ENCODE measurements at places on chromosomes 2 and 18.

- no peaks in the 10 kb centered on the region for H3K4me1 ChIP-seq
- H3K36me3 ChIP-seq: no peaks in the 10 kb centered on the region
- H3K4me3 ChIP-seq: no peak overlapping the region
- DNase-seq: no peak
These were observed 276.2 kb upstream of the HNRNPA3 start for GRCh38 chr2:176936410-176936809.

GRCh38 chr18:75132931-75133525, 75.9 kb downstream of the PTGR3 start:
- DNase-seq: no peak
- no peak overlapping the region for H3K27ac ChIP-seq
- no peaks in the 10 kb centered on the region for H3K36me3 ChIP-seq
- no peaks in the 10 kb centered on the region for H3K27me3 ChIP-seq
- no peak overlapping the region for H3K4me3 ChIP-seq

- H3K4me3 ChIP-seq: no peak overlapping the region
- no peak for DNase-seq
- no peak overlapping the region for H3K27ac ChIP-seq
- H3K36me3 ChIP-seq: no peaks in the 10 kb centered on the region
These were observed 78.9 kb downstream of the KCNF1 start for GRCh38 chr2:10990561-10991111.

DNA sequence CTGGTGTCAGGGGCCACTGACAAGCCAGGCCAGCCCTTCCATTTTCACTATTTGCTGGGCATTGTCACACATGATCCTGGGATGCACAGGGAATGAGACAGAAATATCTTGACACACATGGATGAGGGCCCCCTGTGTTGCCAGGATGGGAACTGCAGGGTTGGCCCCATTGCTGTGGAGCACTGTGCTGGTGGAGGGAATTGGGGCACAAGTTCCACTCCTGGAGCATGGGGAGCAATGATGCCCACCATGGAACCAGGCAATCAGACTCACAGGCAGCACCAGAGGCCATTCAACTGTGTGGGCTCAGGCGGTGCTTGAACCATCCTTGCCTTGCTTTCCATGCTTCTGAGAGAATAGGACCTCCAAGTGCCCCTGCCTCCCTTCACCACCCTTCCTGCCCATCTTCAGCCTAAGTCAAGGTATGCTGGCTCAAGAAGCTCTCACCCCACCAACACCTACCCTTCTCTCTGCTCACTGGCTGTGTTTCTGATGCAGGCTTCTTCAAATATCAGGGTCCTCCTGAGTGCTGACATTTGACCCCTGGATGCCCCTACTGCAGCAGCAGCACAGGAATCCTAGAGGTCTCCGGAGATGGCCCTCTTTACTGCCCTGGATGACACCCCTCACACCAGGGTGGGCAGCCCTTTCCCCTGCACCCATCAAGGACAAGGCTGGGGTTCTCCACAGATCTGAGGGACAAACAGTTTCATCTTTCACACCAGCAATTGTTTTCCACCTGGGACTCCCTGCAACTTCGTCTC, 11.0 kb downstream of the ADRA2B start:
- no peaks in the 10 kb centered on the region for H3K27me3 ChIP-seq
- no peak overlapping the region for H3K27ac ChIP-seq
- H3K4me3 ChIP-seq: no peak overlapping the region
- H3K36me3 ChIP-seq: no peaks in the 10 kb centered on the region

- no peak overlapping the region for H3K4me3 ChIP-seq
- no peaks in the 10 kb centered on the region for H3K27me3 ChIP-seq
- no peak overlapping the region for H3K27ac ChIP-seq
- H3K4me1 ChIP-seq: no peaks in the 10 kb centered on the region
- DNase-seq: no peak
These were observed 90.4 kb downstream of the MTCL1 start for GRCh38 chr18:8795586-8796325.

GRCh38 chr2:184679219-184680018, 81.1 kb downstream of the ZNF804A start:
- H3K27me3 ChIP-seq: no peaks in the 10 kb centered on the region
- no peaks in the 10 kb centered on the region for H3K4me1 ChIP-seq
- no peak overlapping the region for H3K27ac ChIP-seq
- no peaks in the 10 kb centered on the region for H3K36me3 ChIP-seq

GRCh38 chr2:860259-860855, 90.3 kb upstream of the SNTG2 start:
- H3K4me3 ChIP-seq: no peak overlapping the region
- H3K36me3 ChIP-seq: no peaks in the 10 kb centered on the region
- H3K27ac ChIP-seq: no peak overlapping the region
- no peaks in the 10 kb centered on the region for H3K4me1 ChIP-seq
- DNase-seq: no peak
- H3K27me3 ChIP-seq: no peaks in the 10 kb centered on the region

- H3K36me3 ChIP-seq: no peaks in the 10 kb centered on the region
- DNase-seq: no peak
- no peak overlapping the region for H3K4me3 ChIP-seq
These were observed 38.4 kb downstream of the POMC start for GRCh38 chr2:25129901-25130520.

- no peaks in the 10 kb centered on the region for H3K36me3 ChIP-seq
- H3K4me1 ChIP-seq: no peaks in the 10 kb centered on the region
- no peak for DNase-seq
- no peak overlapping the region for H3K27ac ChIP-seq
These were observed 22.1 kb downstream of the SERPINE2 start for GRCh38 chr2:224016963-224017362.

GRCh38 chr2:209577376-209578357, 153.8 kb downstream of the MAP2 start:
- no peak overlapping the region for H3K27ac ChIP-seq
- DNase-seq: no peak
- peaks cover 11% of the 10 kb centered on the region for H3K4me1 ChIP-seq
- H3K27me3 ChIP-seq: no peaks in the 10 kb centered on the region
- H3K36me3 ChIP-seq: no peaks in the 10 kb centered on the region
- H3K4me3 ChIP-seq: no peak overlapping the region

DNA sequence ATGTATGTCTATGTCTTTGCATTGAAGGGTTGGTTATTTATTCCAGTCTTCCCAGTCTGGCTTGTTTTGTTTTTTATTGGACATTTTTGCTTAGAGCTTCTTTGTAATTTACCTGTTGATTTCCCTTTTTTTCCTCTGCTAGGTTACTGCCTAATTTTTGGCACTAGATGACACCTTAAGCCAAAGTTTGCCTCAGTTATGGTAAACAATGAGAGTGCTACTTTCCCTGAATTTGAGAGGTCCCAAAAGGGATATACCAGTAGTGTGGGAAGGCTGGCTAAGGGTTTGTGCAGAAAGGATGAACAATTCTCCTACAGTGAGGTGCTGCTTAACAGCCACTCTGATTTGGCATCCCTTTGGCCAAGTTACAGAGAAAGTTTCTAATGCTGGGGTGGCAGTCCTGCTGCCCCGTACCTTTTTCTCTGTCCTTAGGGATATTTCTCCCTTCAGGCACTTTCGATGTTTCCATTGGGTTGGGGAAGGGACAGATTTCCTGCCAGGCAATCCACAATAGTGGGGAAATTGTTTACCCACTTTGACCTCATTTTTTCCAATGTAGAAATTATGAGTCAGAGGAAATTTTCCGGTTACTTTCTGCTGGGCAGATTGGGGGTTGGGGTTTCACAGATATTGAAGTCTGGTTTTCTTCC, 354.9 kb downstream of the PTPRM start:
- H3K4me1 ChIP-seq: peaks cover 4% of the 10 kb centered on the region
- DNase-seq: no peak
- no peaks in the 10 kb centered on the region for H3K27me3 ChIP-seq
- H3K27ac ChIP-seq: no peak overlapping the region

GRCh38 chr2:185475914-185476313, 262.7 kb upstream of the FSIP2 start:
- no peak for DNase-seq
- H3K36me3 ChIP-seq: no peaks in the 10 kb centered on the region
- H3K27ac ChIP-seq: no peak overlapping the region
- no peak overlapping the region for H3K4me3 ChIP-seq

- H3K36me3 ChIP-seq: no peaks in the 10 kb centered on the region
- H3K27ac ChIP-seq: no peak overlapping the region
- peaks cover 4% of the 10 kb centered on the region for H3K4me1 ChIP-seq
- no peaks in the 10 kb centered on the region for H3K27me3 ChIP-seq
- H3K4me3 ChIP-seq: no peak overlapping the region
These were observed 9.3 kb upstream of the PSMD1 start for GRCh38 chr2:231047274-231047922.

- no peaks in the 10 kb centered on the region for H3K27me3 ChIP-seq
- H3K4me3 ChIP-seq: no peak overlapping the region
- H3K36me3 ChIP-seq: no peaks in the 10 kb centered on the region
- peak overlapping the region; percentile 95 for H3K27ac ChIP-seq
- H3K4me1 ChIP-seq: no peaks in the 10 kb centered on the region
These were observed 1.3 kb upstream of the PDK1 start for GRCh38 chr2:172554352-172555271.

- no peaks in the 10 kb centered on the region for H3K27me3 ChIP-seq
- H3K4me1 ChIP-seq: no peaks in the 10 kb centered on the region
- no peak for DNase-seq
- H3K27ac ChIP-seq: no peak overlapping the region
- H3K4me3 ChIP-seq: no peak overlapping the region
These were observed 853.1 kb upstream of the SALL3 start for GRCh38 chr18:78126536-78126935.

DNA sequence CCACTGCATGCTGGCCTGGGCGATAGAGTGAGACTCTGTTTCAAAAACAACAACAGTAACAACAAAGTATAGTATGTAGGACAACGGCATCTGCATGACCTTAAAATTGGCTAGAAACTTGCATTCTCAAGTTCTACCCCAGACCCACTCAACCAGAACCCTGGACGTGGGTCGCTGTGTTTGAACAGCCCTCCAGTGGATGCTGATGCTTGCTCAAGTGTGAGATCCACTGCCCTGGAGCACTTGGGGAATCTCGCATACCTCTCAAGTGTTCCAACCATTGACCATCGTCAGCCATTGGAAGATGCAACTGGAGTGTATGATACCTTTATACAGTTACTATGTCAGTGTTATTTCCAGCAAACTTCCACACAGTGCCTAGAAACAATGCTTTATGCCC, 435.9 kb downstream of the DCDC2C start:
- no peaks in the 10 kb centered on the region for H3K4me1 ChIP-seq
- no peak overlapping the region for H3K4me3 ChIP-seq
- no peaks in the 10 kb centered on the region for H3K27me3 ChIP-seq
- no peak overlapping the region for H3K27ac ChIP-seq

GRCh38 chr2:236873636-236874035, 212.1 kb upstream of the COPS8 start:
- no peak overlapping the region for H3K4me3 ChIP-seq
- H3K36me3 ChIP-seq: no peaks in the 10 kb centered on the region
- no peak for DNase-seq
- H3K27me3 ChIP-seq: no peaks in the 10 kb centered on the region
- H3K27ac ChIP-seq: no peak overlapping the region

- no peak for DNase-seq
- no peak overlapping the region for H3K4me3 ChIP-seq
- H3K36me3 ChIP-seq: no peaks in the 10 kb centered on the region
- no peak overlapping the region for H3K27ac ChIP-seq
- H3K27me3 ChIP-seq: no peaks in the 10 kb centered on the region
These were observed 117.0 kb upstream of the SMIM21 start for GRCh38 chr18:75544496-75544895.

DNA sequence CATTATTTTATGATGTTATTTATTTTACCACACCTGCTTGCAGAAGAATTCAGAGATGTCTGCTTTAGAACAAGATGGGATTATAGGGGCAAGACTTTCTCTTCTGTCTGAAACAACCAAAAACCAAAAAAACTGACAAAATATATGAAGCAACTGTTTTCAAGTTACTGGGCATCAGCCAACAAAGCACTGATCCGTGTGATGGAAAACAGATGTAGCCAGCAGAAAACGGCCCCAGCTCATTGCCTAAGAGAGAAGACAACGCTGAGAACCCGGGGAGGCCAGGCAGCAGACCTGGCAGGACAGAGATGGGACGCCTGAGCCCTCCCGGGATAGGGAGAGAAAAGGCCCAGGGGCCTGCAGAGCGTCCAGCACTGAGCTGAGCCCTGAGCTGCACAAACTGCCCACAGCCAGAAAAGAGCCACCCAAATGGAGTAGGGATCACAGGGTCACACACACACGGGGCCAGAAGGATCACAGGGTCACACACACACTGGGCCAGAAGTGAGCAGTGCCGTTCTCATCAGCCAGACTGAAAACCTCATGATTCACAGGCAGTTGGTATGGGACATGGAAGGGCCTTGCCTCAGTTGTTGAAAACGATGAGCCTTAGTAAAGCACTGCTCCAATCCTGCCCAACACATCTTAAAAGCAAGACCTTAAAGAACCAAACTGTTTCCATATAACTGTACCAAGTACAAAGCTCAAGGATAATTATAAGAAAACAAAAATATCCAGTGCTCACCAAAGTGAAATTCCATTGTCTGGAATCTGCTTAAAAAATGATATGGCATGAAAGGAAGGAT, 12.1 kb downstream of the PXDN start:
- peak overlapping the region; percentile 72 for H3K27ac ChIP-seq
- H3K27me3 ChIP-seq: no peaks in the 10 kb centered on the region
- H3K4me3 ChIP-seq: no peak overlapping the region
- DNase-seq: peak; percentile 16
- H3K36me3 ChIP-seq: no peaks in the 10 kb centered on the region
- peaks cover 65% of the 10 kb centered on the region for H3K4me1 ChIP-seq

GRCh38 chr2:1804351-1804771, 60.0 kb upstream of the PXDN start:
- no peak overlapping the region for H3K4me3 ChIP-seq
- H3K27ac ChIP-seq: no peak overlapping the region
- peaks cover 5% of the 10 kb centered on the region for H3K4me1 ChIP-seq

- peaks cover 8% of the 10 kb centered on the region for H3K4me1 ChIP-seq
- no peaks in the 10 kb centered on the region for H3K27me3 ChIP-seq
- no peak overlapping the region for H3K27ac ChIP-seq
- no peak for DNase-seq
These were observed 17.7 kb downstream of the PHOSPHO2 start for GRCh38 chr2:169711751-169712509.

DNA sequence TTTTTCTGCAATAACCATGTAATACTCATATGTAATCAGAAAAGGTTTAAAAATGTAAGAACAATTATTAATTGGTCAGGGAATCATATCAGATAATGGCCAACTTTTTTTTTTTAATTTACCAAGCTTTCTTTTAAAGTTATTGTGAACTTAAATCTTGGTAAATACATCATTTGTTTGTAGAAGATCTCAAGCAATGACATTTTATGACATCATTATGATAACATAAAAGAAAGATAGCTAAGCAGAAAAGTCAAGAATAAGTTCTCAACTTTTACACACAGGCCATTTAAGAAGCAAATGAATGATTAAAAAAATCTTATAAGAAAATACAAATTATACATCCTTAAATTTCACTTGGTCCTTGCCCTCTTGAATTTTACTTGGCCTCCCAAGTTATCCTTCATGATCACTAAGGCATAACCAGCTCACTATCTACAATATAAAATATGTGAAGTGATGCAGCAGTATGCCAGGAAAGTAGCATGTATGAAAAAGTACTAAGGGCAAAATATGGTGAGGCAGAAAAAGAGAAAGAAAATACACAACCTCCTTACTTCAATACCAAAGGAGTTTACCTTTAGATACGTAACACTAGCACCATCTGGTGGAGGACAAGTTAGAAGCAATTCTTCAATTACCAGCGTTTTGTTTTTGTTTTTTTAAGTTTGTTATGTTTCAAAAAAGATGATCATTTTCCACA, 116.6 kb downstream of the SRBD1 start:
- no peak for DNase-seq
- H3K27me3 ChIP-seq: no peaks in the 10 kb centered on the region
- H3K4me1 ChIP-seq: no peaks in the 10 kb centered on the region
- H3K36me3 ChIP-seq: no peaks in the 10 kb centered on the region
- H3K4me3 ChIP-seq: no peak overlapping the region
